Kidney epithelial cell (primary cell): ENCODE measurements at places on chromosomes 3 and 15.

DNA sequence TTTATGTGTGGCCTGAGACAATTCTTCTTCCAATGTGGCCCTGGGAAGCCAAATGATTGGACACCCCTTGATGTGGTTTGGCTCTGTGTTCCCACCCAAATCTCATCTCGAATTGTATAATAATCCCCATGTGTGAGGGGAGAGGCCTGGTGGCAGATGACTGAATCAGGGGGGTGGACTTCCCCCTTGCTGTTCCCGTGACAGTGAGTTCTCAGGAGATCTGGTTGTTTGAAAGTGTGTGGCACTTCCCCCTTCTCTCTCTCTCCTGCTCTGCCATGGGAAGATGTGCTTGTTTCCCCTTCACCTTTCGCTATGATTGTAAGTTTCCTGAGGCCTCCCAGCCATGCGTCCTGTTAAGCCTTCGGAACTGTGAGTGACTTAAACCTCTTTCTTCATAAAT is 60.1 kb upstream of the PARL start:
- no peak for DNase-seq

DNA sequence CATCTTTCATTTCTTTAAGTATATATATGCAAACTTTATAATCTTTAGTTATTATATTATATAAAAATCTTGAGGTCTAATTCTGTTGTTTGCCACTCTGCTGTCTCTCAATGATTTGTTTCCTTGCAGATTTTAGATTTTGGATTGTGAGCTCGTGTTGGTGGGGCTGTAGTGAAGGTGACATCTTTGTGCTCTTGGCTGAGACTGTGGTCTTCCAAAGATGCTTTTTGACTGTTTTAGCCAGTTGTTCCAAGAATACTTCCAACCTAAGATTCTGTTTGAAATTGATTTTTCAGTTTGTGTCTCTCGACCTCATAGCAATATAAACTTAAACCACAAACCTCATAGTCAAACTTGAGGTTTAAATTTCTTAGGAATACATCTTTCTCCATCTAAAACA is 326.5 kb downstream of the SLC9A9 start:
- DNase-seq: no peak

DNA sequence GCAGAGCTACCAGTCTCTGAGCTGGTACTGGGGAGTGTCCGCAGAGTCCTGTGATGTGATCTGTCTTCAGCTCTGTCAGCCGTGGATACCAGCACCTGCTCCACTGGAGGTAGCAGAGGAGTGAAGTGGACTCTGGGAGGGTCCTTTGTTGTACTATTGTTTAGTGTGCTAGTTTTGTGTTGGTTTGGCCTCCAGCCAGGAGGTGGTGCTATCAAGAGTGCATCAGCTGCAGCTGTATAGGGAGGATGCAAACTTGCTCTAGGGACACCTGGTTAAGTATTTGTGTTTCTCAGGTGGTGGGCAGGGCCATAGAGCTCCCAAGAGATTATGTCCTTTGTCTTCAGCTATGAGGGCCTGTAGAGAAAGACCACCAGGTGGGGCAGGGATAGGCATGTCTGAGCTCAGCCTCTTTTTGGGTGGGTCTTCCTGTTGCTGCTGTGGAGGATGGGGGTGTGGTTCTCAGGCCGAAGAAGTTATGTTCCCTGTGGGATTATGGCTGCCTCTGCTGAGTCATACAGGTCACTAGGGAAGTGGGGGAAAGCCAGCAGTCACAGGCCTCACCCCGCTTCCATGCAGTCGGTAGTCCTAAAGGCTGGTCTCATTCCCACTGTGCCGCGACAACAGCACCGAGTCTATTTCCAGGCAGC is 443.2 kb upstream of the TBL1XR1 start:
- no peak for DNase-seq

DNA sequence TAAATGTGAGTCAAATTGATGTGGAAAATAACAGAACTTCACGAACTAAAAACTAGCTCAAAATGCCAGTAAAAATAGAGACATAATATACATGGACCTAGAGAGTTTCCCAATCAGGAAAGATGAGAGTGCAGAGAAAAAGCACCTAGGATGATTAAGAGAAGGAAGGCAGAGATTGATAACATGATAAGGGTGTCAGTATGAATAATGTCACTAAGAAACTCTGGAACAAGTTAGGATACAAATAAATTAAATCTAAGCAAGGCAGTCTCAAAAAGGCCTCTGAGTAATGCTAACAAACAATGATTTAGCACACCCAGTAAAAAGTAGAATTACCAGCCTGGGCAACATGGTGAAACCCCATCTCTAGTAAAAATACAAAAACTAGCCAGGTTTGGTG is 304.7 kb upstream of the DPPA4 start:
- DNase-seq: no peak

DNA sequence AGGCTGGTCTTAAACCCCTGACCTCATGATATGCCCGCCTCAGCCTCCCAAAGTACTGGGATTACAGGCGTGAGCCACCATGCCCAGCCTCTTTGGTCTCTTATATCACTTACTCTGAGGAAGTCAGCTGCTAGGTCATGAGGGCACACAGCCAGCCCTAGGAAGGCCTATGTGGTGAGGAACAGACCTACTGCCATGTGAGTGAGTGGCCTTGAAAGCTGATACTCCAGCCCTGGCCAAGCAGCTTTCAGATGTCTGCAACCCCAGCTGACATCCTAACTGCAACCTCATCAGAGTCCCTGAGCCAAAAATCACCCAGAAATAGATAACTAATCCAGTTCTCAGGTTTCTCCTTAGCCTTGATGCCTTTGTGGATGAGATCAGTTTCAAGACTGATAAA is 224.3 kb downstream of the EDEM1 start:
- no peak for DNase-seq

- no peak for DNase-seq
Observed at GRCh38 chr3:186826410-186826975, 16.0 kb upstream of the ADIPOQ start.

- DNase-seq: no peak
Observed at GRCh38 chr3:39839484-39839883, 30.1 kb downstream of the MYRIP start.

- peak; percentile 5 for DNase-seq
Observed at GRCh38 chr3:71930056-71930991, 145.4 kb upstream of the PROK2 start.

- no peak for DNase-seq
Observed at GRCh38 chr3:85591451-85591850, 632.7 kb downstream of the CADM2 start.

GRCh38 chr3:31775383-31775782 is 205.7 kb downstream of the OSBPL10 start:
- DNase-seq: no peak
